ENCODE measurements at places on chromosomes 5 and 9.

- DNase-seq, result no peak
These were observed 122.4 kb downstream of the TRIO start for GRCh38 chr5:14265570-14265969.

DNA sequence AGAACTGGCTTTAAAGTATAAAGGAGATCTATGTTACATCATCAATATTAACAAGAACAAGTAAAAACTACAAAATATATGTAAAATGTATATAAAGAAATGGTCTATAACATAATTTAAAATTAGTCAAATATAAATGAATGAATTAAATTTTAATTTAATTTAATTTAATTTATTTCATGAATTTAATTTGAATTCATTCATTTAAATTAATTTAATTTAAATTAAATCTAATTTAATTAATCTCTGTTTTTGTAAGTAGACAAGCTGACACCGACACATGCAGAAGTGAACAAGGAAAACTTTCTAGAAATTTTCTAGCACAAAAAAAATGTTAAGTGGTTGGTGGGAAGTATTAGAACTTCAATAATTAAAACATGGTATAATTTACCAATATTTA, 10.8 kb upstream of the PRDM9 start:
- DNase-seq, result no peak

GRCh38 chr5:179599100-179599499, 24.4 kb downstream of the HNRNPH1 start:
- DNase-seq, result no peak

DNA sequence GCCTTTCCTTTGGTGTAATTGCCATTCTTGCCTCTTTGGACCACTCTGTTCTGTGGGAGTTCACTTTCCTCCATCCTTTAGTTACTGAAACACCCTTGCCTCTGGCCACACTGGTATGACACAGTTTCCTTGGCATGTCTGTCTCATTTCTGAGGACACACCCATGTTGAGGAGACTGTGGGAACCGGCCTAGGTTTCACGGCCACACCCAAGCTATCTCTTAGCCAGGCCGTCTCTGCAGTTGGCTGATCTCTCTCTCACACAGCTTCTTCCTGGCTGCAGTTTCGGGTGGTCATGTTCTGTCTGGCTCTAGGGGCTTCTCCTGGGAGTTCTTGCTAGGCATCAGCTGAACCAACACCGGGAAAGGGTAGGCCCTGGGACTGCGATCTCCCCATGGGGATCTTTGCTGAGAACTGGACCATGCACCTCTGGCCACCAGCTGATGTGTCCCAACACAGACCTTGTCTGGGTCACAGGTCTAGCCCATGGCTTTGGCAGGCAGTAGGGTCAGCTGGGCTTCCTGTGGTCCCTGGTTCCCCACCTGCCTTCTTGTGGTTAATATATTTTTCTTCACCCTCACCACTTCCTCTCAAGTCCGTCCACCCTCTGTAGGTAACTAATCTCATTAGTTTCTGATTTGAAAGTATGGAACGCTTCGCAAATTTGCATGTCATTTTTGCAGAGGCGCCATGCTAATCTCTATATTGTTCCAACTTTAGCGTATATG, 24.9 kb downstream of the ARHGEF37 start:
- no peak for DNase-seq

Data from NCI-H1930 (cell line).